Vagina (tissue), 2 donors: ENCODE measurements at places on chromosomes 12 and 14.
A peak's percentile ranks its signal among the peaks of the same experiment; 100 is the strongest.

- no peaks in the 10 kb centered on the region for H3K4me1 ChIP-seq
- no peaks in the 10 kb centered on the region for H3K36me3 ChIP-seq
- DNase-seq, result no peak
- no peak overlapping the region for H3K27ac ChIP-seq
- H3K4me3 ChIP-seq, result no peak overlapping the region
- H3K27me3 ChIP-seq, result no peaks in the 10 kb centered on the region
Measured at GRCh38 chr12:13503094-13503835, 306.7 kb downstream of the EMP1 start.

DNA sequence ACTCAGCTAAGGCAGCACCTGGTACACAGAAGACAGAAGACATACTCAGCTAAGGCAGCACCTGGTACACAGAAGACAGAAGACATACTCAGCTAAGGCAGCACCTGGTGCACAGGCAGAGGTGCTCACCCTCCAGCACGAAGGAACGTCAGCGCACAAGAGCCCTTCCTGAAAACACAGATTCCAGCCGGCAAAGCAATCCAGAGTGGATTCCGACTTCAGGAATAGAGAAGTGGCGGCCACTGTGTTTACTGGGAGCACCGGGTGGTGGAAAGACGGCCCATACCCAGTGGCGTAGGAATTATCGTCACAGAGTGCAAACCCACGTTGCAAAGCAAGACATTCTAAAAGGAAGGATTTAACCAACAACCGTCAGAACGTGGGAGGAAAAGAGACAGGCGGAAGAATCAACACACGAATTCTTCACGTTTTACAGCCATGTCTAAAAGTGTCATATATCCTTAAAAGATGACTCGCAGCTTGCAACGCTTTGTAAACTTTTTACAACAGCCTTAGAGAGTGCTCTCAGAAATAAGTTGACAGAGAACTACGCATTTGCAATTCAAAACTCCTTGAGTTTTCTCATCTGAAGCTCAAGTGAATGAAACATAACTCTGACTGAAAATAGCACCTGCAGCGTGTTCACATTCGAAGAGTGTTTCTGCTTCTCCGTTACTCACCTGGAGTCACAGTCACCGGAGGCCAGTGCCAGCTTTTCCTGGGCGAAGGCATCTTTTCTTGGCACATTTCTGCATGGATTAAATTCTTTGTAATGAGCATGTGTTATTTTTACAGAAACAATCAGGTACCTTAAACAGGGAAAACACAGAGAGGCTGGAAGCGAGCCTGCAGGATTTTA lies 55.8 kb upstream of the GALNT9 start:
- no peak overlapping the region for H3K27ac ChIP-seq
- H3K4me3 ChIP-seq, result no peak overlapping the region
- H3K4me1 ChIP-seq, result peaks cover 4% of the 10 kb centered on the region
- no peak for DNase-seq

GRCh38 chr14:104392001-104392395 lies 187.6 kb upstream of the C14orf180 start:
- H3K4me3 ChIP-seq, result no peak overlapping the region
- no peak for DNase-seq
- no peaks in the 10 kb centered on the region for H3K4me1 ChIP-seq
- no peak overlapping the region for H3K27ac ChIP-seq

DNA sequence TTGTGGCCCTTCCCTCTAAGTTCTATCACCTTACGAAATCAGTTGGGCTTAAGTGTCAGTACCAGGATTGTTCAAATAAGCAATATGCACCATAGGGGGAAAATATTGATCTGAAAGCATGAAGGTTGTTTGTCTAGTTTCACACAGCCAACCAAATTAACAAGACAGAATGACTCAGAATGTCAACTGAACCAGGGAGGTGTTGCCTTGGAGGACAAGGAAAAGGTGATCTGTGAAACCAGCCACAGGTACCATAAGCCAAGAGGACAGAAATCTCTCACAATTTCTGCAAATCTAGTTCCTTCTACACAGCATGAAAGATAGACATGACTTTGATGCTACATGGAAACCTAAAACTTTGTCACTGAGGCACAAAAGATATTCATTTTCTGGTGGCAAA lies 297.9 kb downstream of the BCL11B start:
- H3K36me3 ChIP-seq, result no peaks in the 10 kb centered on the region
- no peak overlapping the region for H3K27ac ChIP-seq
- DNase-seq, result no peak
- no peak overlapping the region for H3K4me3 ChIP-seq

DNA sequence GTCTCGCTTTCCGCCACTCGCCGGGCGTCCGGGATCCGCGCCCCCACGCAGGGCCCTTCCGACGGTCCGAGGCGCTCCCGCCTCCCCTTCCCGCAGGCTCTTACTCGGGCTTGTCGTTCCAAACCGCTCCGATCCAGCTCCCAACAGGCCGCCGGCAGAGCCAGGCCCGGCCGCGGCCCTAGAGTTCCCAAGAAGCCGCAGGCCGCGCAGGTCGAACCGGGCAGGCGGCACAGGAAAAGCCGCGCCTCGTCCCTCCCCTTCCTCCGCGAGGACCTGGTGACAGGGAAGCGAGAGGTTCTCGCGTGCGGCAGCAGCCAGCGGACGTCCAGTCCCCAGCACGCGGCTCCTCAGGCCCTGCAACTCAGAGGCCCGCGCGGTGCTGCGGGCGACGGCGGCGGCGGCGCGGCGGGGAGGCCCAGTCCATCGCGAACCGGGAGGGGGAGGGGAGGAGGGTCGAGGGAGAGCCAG lies 272 bp downstream of the HECTD1 start:
- H3K4me1 ChIP-seq, result peaks cover 34% of the 10 kb centered on the region
- H3K4me3 ChIP-seq, result peak overlapping the region; percentile 71
- H3K27ac ChIP-seq, result peak overlapping the region; percentile 97

GRCh38 chr12:7877420-7877819 lies 4.7 kb upstream of the SLC2A14 start:
- no peaks in the 10 kb centered on the region for H3K36me3 ChIP-seq
- no peak overlapping the region for H3K4me3 ChIP-seq
- H3K27me3 ChIP-seq, result no peaks in the 10 kb centered on the region

GRCh38 chr12:1108276-1108675 lies 117.3 kb downstream of the ERC1 start:
- peaks cover 12% of the 10 kb centered on the region for H3K36me3 ChIP-seq
- no peak for DNase-seq
- H3K4me1 ChIP-seq, result no peaks in the 10 kb centered on the region
- H3K27me3 ChIP-seq, result no peaks in the 10 kb centered on the region
